LoVo (cell line): ENCODE measurements at places on chromosomes 2 and 18.

DNA sequence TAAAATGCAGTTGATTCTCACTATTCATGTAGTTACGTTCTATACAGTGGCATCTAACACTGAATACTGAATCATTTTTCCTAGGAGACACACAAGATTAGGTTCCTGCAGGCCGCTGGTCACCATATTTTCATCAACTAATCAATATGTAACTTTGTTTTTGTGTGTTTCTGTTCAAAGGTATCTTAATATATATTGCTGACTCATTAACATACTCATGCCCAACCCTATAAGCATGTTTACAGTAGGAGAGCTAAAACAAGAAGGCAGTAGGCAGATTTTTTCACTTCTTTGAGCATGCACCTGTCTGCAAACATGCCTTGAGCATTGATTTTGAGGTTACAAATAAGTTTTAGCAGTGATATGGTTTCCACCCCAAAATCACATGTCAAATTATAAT, 30.3 kb upstream of the CNGA3 start:
- DNase-seq: no peak

DNA sequence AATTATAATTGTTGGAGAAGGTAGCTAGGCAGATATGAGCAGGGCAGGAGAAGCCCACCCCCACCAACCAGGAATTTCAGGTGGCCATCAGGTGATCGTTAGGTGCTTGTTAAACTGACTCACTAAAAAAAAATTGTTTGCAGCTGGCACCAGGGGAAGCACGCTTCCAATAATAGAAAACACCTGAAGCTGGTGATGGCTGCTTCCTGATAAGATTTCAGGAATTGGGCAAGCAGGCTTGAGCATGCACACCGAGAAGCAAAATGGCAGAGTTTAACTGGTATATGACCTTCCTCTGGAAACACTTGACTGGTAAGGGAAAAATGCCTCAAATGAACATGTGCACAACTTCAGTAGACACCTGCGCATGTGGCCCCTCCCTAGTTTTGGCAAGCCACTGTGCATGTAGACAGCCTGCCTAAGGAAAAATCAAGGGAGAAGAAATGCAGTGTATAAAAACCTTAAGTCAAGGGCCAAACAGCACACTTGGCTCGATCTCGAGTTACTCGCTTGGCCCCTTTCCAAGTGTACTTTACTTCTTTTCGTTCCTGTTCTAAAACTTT, 292.8 kb downstream of the CCDC85A start:
- no peak for DNase-seq

DNA sequence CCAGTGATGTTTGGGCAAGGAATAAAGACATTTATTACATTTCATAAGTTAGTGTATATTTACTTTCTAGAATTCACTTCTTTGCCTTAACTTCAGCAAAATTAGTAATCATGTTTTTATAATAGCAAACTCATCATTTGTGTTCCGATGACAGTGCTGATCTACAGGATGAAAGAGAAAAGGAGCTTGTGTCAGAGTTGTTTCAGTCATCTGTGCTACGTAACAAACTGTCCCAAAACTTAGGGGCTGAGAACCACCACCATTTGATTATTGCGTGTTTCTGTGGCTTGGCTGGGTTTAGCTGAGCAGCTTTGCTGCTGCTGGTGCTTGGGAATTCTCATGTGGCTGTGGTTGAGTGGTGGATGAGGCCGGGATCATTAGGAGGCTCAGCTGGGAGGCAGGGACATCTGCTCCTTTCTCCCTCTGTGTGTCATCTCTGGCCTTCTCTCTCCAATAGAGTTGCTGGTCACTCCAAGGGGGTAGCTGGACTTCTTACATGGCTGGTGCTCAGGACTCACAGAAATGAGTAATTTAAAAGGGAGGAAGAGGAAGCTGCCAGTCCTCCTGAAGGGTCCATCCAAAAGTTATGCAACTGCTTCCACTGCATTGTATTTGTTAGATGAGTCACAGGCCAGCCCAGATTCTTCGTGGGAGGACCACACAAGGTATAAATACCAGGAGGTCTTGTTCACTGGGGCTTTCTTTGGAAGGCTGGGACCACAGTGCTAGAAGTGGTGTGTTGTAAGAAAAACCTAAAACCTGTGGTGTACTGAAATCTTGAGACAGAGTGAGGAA, 43.4 kb upstream of the HAAO start:
- peak; percentile 78 for DNase-seq

GRCh38 chr18:34787931-34788532, 77.9 kb downstream of the DTNA start:
- peak; percentile 78 for DNase-seq

- no peak for DNase-seq
These were observed 1611.1 kb upstream of the ZEB2 start for GRCh38 chr2:146131048-146131447.

- DNase-seq: no peak
These were observed 590.5 kb upstream of the SLC8A1 start for GRCh38 chr2:41042343-41042742.

- peak; percentile 67 for DNase-seq
These were observed 6.2 kb upstream of the PER2 start for GRCh38 chr2:238294393-238295143.

- DNase-seq: no peak
These were observed 2.3 kb upstream of the NBAS start for GRCh38 chr2:15563227-15564100.

DNA sequence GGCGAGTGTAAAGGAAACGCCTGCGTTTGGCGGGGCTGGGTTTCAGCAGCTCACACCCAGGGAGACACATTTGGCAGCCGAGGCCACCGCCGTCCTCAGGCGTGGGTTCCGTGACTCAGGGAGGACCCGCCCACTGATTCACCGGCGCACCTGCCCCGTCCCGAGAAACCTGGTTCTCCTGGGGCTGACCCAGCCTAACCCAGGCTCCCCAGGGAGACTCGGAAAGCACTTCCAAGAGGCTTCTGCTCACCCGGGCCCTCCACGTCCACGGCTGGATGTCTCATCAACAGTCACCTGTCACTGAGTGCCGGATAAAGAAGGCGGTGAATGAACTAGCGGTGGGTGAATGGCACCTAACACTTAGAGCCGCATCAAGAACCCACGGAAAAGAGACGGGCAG, 126.4 kb upstream of the CTDP1 start:
- peak; percentile 11 for DNase-seq

DNA sequence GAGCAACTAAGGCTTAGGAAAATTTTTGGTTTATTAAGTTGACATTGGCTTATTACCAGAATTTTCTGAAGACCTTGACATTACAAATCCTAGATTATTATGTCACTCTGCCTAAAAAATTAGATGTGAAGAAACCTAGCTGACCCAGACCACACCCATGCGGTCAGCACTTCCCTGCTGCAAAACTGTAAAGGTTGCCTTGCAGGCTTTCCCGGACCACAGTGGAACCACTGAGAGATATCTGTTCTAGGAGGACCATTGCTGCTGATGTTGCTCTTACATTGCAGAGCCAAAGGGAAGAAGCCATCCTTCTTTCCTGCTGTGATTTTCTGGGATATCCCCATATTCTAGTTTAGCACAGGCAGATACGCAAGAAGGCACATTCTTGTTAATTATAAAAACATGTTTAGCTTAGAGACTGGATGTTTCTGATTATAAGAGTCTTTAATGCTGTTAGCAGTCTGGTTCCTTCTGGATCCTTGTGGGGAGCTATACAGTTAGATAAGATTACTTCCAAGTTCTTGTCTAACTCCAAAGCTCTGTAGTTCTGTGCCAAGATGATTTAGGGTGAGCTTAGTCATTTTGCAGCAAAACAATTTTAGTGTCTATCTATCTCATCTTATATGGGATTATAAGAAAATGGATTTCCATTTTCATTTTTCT, 70.2 kb downstream of the AOX1 start:
- DNase-seq: no peak

DNA sequence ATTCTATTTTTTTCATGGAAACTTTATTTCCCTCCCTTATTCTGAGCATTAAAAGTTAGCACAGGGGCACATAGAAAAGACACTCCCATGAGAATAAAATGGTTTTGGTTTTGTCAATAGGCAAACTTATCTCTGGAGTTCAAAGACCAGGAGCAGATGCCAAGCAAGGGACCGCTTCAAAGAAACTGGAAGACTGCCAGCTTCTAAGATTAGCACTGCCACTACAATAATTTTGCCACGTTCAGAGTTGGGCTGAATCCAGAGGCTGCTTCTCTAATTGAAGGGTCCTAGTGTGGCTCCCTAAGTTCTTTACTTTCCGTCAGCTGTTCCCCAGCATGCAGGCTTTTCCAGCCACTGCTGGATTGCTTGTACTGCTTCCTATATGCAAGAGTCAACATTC, 681.0 kb upstream of the GCFC2 start:
- no peak for DNase-seq

- DNase-seq: peak; percentile 7
These were observed 600 bp downstream of the KATNAL2 start for GRCh38 chr18:46917803-46918600.

DNA sequence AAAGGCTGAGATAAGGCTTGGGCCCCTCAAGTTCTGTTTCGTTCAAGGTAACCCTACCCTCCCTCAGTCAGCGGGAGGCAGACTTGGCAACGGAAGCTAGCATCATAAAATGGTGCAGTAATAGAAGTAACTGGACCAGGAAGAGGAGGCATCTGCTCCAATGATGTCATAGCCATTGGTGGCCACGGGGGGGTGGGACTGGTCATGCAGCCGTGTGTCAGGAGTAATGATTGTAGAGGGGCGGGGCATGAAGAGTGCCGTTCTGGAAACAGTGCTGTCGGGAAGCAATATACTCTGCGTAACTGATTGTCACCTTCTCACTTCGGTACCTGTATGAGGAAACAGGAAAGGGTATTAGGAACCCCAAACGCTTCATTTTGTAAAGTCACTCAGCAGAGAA, 6.9 kb upstream of the POLR2D start:
- no peak for DNase-seq

DNA sequence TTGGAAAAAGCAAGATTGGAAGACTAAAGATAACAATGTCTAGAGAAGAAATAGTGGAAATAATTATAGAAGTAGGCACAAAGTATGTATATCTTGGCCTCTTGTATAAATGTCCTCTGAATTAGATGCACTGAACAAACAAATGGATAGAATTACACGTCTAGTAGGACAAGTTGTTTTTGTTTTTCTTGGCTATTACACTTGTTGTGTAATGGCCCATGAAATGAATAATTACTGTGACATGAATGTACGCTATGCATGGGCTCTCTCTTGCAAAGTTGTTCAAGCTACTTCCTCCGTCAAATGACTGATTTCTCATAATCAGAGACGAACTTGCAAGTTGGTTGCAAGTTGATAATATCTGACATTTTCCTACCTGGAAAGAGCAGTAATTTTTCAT, 126.2 kb downstream of the PDE1A start:
- DNase-seq: no peak

- DNase-seq: no peak
These were observed 22.9 kb downstream of the RIT2 start for GRCh38 chr18:43092539-43092938.

DNA sequence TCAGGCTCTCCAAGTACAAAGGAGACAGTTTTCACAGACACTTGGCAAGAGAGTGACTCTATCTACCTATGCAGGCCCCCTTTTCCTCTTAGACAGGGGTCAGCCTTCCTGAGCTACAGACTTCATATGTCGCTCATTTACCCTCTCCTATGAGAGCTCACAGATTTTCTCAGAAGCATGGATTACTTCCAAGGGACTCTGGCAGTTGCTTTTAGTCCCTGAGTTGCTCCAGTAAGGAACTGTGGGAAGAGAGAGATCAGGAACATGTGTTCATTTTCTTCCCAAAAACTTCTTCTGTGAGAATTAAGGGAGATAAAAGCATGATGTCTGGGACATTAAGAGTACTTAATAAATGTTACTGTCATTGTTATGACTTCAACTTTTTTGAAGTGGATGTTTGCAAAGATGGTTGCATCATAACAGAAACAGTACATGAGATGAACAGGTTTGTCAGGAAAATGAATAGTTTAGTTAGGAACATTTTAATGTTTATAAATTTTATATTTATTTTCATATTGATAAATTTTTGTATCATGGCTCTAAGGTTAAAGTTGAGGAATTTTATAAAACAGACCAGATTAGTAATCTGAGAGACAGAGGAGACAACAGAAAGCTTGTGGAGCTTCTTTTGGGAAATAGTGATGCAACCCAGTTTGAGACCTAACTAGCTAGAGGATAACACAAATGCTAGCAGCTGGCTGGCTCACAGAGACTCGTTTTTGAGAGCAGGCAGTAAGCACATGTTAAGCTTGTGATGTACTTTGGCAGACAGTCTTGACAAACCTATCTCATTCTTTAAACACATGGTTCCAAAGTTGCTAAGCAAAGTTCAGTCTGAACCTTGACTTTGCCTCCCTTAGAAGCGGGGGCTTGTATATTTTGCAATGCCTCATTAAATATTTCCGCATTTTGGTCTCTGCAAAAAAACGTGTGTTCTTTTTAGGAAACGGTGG, 21.7 kb upstream of the UGP2 start:
- no peak for DNase-seq

- DNase-seq: no peak
These were observed 700.9 kb downstream of the ERBB4 start for GRCh38 chr2:211837706-211838105.

DNA sequence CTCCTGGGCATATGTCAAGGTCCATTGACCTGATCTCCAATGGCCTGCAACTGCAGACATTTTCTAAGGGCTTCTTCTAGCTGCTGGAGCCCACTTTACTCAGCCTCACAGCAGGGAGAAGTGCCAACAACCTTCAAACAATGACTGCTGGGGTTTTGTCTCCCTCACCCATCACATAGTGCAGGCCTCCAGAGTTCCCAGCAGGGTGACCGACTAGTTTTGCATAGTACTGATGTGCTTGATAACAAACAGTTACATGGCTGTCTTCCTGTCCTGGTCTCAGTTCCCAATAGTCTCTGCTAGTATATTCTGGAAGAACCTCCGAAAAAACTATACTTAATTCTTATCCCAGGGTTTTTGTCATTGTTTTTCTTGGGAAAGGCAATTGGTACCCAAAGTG, 10.4 kb upstream of the NETO1 start:
- DNase-seq: no peak

GRCh38 chr2:159859583-159859982, 61.6 kb upstream of the CD302 start:
- DNase-seq: no peak

DNA sequence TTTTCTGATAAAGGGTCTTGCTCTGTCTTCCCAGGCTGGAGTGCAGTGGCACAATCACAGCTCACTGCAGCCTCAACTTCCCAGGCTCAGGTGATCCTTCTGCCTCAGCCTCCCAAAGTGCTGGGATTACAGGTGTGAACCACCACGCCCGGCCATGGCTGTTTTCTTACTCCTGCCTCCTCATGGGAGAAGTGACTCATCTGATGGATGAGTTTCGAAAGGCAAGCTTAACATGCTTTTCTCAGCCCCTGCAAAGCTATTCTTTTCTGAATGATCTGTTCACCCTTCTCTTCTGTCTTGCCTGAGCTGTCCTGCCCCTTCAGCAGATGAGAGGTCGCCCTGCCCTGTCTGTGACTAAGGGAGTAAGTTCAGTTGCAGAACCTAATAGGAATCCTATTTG, 929 bp upstream of the CREG2 start:
- peak; percentile 12 for DNase-seq
